ENCODE measurements at places on chromosomes 7 and 10.

DNA sequence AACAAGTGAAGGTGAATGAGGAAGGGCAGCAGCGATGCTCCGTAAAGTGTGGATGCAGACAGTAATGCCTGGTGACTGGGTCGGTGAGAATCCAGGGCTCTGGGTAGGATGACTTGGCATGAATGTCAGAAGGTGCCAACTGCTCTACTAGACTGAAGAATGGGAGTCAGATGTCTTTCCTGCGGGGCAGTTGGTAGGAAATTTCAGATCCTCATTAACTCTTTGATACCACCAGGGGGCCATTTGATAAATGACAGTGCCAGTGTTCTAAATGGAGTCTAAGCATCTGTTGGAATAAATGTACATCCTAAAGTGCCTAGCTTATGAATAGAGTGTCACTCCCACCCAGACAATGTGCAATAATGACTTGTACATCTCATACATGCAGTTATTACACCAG is 462.0 kb downstream of the GRM8 start:
- no peak for DNase-seq

- DNase-seq = no peak
Measured at GRCh38 chr10:34543716-34544115, 271.4 kb downstream of the PARD3 start.

GRCh38 chr10:98312822-98313221 is 44.8 kb upstream of the LOXL4 start:
- DNase-seq = no peak

DNA sequence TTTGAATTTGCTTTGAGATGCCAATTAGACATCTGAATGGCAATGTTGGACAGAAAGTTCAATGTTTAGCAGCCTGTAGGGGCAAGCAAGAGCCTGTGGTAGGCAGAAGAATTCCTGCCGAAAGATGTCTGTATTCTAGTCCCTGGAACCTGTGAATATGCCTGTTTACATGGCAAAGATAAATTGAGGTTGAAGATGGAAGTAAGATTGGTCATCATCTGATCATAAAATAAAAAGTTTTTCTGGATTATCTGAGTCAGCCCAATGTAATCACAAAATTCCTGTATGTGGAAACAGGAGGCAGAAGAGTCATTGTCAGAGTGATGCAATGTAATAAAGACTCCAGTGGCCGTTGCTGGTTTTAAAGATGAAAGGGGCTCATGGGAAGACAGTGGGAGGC is 430.5 kb downstream of the MDFIC start:
- DNase-seq = peak; percentile 57

DNA sequence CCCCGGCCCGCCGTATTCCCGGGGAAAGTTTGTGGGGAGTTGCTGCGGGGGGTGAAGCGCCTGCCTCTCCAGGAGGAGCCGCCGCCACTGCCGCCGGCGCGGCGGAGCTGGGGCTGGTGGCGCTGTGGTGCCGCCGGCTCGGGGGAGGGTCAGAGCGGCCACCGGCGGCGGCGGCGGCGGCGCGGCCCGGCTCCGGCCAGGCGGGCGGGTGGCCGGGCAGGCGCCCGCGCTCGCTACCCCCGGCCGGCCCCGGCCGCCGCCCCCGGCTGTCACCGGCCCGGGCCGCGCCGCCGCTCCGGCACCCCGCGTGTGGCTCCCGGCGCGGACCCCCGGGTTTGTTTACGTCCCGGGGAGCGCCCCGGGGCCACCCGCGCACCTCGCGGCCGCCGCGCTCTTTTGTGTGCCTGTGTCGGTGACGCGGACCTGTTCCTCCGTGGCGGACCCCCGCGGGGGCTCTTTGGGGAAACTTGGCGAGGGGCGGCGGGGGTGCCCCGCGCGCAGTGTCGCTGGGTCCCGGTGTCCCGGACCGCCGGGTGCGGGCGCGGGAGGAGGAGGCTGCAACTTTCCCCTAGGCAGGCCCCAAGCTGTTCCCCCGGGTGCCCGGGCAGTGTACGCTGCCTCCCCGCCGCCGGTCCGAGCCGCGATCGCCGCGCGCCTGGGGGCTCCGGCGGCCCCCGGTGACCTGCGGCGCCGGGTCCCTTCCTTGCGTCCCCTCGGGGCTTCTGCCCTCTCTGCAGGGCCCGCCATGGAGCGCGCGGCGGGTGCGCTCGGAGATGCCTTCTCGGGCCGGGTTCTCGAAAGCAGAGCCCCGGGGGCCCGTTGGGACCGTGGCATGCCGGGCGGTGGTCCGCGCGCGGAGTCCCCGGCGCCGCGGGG is 593 bp upstream of the CUX1 start:
- DNase-seq = no peak

DNA sequence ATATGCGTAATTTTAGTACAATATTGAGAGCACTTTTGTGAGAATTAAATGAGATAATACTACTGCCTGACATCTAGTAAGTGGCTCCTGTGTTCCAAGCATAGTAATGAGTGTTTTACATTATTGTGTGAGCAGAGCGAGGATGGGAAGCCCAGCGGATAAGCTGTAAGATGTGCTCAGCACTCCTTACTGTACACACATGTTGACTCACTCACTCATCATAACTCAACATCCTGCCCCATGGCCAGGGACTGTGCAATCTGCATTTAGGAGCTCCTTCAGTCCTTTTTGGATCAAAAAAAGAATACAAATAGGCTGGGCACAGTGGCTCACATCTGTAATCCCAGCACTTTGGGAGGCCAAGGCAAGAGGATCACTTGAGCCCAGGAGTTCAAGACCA is 72.9 kb upstream of the NEBL start:
- DNase-seq = no peak

DNA sequence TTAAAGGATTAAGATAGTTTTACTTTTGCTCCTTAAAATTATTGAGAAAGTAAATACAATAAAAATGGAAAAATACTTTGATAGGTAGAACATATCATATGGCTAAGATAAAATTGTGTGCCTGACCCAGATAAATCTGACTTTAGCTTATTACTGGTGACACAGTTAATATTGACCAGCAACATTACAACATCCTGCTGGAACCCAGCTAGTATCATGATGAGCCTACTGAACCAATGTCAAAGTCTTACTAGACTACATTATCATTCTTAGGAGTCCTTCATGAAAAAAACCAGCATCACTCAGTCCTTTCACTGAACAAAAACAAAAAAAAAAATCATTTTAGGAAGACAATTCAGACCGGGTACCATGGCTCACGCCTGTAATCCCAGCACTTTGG is 164.8 kb upstream of the CDK1 start:
- DNase-seq = no peak

DNA sequence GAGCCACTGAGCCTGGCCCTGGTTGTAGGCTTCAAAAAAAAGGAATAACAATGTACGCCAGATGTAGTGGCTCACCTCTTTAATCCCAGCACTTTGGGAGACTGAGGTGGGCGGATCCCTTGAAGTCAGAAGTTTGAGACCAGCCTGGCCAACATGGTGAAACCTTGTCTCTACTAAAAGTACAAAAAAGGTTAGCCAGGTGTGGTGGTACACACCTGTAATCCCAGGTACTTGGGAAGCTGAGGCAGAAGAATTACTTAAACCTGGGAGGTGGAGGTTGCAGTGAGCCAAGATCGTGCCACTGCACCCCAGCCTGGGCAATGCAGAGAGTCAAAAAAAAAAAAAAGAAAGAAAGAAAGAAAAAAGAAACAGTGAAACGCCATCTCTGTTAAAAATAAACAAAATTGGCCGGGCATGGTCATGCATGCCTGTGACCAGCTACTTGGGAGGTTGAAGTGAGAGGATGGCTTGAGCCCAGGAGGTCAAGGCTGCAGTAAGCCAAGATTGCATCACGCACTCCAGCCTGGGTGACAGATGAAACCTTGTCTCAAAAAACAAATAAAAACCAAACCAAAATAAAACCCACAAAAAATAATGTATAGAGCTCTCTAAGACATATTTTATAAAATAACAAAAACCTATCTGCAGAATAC is 4.7 kb upstream of the KLHDC10 start:
- no peak for DNase-seq

DNA sequence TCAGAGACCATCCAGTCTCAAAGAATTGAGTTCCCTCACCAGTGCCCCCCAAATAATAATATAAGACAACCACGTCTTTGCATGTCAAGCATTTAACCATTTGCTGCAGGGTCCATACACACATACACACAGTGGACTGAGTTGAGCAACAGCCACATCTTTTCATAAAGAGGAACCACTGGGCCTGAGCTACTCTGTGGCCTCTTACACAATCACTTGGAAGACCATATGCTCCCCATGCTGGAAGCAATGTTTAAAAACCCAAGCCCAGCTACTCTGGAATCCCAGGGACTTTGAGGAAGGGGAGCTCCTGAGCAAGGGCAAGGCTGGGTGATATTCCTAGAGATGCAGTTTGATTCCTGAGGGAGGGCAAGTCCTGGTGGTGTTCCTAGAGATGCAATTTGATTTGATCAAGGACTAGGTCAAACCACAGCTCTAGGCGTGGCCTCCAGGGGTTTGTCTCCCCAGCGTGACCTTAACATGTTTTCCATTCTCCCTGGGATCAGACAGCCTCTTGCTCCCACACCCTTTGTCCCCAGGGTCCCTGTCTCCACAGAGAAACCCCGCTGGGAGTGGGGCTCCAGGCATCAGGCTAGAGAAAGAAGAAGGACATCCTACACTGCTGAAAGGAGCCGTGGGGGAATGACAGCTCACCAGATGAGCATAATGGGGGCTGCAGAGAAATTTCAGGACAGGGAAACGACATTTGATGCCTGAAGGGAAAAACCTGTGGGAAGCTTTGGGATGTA is 376.2 kb upstream of the MGMT start:
- no peak for DNase-seq

GRCh38 chr10:3538656-3539531 is 246.1 kb downstream of the KLF6 start:
- DNase-seq = no peak

DNA sequence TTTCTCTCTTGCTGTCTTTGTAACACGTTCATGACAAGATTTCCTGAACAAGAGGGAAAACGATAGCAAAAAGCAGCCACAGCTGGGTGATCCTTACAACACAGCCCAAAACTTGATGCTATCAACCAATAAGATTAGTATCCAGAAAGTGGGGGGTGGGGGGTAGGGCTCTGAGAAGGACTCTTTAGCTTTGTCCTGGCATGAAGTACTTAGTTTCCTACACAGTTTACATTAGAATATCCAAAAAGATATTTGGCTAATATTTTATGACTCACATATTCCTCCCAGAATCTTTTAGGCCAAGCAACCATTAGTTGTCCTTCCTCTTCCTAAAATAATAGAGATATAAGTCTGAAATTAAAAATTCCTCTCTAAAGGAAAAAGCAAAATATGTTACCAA is 22.9 kb upstream of the LRRC17 start:
- no peak for DNase-seq

DNA sequence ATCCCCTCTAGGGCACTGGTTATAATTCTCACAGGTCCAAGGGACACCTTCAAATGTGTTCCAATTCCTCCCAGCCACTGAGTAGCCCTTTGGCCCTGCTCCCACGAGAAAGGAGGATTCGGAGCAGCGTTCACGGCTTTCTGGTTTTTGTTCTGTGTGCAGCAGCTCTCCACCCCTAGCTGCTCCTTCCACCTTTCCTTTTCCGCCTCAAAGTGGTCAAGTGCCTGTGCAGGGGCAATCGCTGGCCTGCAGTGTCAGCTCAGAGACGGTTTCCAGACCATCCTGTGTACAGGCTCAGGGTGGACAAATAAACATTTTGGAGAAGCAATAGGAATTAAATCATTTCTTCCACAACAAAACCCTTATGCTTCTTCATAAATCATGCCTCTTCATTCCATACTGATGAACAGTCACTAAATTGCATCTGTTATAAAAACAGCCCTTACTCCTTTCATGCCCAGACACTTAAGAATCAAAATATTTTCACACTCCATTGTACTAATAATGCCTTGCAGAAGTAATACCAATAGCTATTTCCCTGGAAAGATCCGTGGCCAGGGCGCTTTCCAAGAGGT is 1.1 kb downstream of the KIAA1549 start:
- DNase-seq = no peak

DNA sequence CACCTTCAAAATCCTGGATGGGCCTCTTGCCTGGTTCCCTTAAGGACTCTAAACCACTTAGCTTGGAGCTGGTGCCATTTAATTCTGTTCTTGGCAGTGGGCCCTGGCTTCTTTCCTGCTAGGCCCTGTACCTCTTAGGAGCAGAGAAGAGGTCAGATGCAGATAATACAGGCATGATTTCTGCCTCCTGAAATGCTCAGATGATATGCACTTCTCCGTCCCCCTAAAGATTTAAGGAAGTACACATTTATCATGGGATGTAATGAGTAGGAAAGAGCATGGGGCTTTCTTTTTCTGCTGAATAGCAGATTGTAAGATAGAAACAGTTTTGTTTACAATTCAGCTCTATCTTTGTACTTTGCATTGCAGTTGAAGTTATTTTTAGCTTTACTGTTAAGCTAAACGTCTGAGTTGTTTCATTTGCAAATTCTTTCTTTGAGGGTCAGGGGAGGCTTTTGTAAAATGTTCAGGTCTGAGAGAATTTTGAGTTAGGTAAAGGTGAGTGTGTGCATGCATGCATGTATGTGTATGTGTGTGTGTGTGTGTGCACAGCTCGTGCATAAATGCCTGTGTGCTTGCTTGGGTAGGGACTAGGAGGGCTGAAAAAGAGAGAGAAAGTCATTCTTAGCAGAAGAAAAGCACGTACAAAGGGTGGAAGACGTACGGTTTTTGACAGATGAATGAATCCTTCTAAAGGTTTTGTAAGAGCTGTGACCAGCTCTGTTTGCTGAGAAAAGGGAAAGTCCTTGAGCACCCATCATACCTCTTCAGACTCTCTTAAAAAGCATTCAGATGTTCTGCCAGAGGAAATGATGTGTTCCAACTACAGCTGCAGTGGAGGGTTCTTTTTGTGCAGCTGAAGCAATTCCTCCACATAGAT is 364.2 kb downstream of the AUTS2 start:
- no peak for DNase-seq

DNA sequence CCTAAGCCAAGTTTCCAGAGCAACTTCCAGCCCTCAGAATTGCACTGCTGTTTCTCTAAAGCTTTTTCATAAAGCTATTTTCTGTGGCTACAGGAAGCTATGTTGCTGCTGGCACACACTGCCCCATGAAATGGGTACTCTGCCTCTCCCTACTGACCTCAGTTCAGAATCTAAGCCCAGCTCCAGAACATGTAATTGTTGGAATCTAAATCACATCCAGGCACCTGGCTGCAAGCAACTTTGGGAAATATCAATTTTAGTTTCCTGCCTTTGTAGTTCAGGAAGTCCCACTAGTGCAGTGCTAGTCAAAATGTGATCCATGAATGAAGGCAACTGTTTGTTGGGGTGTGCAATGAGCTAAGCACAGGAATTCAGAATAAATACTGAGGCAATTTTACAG is 226.2 kb downstream of the THSD7A start:
- DNase-seq = no peak

- peak; percentile 42 for DNase-seq
Measured at GRCh38 chr10:124791547-124792348, at the start of gene EEF1AKMT2. Gene EEF1AKMT2, minus strand, starts transcription at chr10:124791887. Its CDS starts 54 bp downstream, at chr10:124791833.

- DNase-seq = no peak
Measured at GRCh38 chr10:121710207-121710606, 112.0 kb upstream of the FGFR2 start.

- no peak for DNase-seq
Measured at GRCh38 chr10:102646610-102647442, 2.5 kb downstream of the TRIM8 start.

DNA sequence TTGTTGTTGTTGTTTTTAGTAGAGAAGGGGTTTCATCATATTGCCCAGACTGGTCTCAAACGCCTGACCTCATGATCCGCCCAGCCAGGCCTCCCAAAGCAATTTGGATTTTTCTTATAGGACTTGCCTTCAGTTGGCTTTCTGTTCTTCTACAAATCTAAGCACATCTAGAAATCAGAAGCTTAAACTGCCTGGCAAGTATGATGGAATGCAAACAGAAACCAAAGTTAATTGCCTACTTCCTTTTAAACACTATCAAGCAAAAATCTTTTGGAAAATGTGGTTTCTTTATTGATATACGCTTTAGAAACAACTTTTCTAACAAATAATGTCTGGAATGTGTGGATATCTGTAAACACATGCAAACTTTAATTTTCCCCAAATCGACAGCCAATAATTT is 64.9 kb downstream of the USP6NL start:
- no peak for DNase-seq
